Dorsolateral prefrontal cortex (tissue), 122 donors: ENCODE measurements at places on chromosomes 6 and 20. TPM values are rescaled to one million over a fixed set of nuclear protein-coding genes. Genes with fewer than 3 reads are reported as not detected.

- no peak for DNase-seq
Measured at GRCh38 chr6:72952808-72953630, 272.3 kb downstream of the KHDC1L start.

PTCHD4 gene
- 17.8 TPM for total RNA-seq

DNA sequence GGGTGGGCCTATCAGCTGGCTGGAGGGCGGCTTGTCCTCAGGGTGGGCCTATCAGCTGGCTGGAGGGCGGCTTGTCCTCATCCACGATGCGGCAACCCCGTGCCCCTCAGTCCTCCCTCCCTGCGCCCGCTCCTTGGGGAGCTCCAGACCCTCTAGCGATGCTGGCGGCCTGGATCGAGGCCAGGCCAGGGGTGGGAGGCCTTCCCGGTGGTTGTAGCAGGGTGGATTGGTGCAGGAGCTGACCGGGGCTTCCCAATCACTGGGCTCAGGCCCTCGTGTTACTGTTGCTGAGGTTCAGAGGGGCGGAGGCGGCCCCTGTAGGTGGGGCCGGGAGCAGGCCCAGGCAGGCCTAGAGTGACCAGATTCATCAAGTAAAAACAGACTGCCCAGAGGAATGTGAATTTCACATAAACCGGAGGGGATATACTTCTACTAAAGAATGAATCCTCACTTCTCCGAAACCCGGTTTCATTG lies 8.8 kb downstream of the SLC17A9 start:
- no peak for DNase-seq

OPN5 gene
- total RNA-seq, result 0.20 TPM

- DNase-seq, result no peak
Measured at GRCh38 chr20:1010659-1011058, 8.5 kb upstream of the RSPO4 start.

DNA sequence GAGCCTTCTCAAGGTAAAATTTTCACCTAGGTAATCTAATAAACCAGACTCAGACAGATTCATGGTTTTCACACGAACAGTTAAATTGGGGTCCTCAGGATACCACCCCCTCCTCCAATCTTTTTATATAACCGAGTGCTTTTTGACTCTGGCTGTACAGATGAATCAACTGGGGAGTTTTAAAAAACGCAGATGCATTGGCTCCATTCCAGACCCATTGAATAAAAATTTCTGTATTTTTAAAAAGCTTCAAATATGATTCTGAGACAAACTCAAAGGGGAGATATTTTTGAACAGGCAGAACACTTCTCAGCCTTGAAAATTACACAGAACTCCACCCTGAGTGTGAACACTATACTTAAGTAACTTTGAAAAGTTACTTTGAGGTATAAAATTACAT lies 7.2 kb downstream of the UTRN start:
- DNase-seq, result no peak

DNA sequence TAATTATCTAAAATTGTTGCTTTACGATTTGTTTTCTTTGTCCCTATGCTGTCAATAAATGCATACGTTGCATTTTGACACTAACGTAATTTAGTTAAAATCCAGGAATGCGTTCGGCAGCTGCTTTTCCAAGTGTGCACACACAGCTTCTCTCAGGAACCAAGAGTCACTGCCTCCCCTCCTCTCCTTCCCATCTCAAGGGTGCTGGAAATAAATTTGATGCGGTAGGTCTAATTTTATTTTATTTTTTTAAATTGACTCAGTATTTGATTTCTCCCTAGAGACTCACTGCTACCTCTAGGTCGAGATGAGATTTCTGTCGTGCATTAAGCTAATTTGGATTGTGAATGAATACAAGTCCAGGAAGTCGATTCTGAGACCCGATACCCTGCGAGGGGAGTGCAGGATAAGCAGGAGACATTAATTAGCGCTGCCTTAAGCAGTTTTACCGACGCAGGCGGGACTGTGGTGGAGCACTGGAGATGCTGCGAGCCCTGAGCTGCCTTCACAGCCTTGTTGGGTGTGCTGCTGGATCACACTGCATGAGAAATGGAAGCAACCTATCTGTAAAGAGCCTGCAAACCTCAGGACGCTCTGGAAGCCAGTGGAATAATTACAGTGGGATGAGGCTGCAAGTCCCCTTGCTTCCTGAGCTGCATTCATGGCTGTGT lies 381.2 kb downstream of the C6orf118 start:
- no peak for DNase-seq

DNA sequence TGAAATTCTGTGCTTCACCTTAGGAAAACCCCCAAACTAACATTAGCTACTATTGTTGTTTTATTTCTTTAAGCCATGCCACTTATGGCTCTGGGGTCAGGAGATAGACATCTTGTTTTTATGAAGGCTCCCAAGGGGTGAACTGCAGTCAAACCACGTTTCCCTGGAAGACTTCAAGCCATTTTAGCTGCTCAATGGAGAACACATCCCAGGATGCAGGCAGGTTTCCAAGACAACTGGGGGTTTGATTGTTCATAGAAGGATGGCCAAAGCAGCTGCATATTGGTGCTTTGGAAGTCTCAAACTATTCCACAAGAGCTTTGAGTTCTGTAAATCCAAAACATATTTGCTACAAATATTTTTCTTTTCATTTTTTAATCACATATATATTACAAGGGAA lies 818.0 kb downstream of the MAFB start:
- DNase-seq, result no peak

GRCh38 chr6:36625158-36625919 lies 31.2 kb downstream of the SRSF3 start:
- DNase-seq, result no peak

GRCh38 chr6:7939184-7939863 lies 28.7 kb upstream of the TXNDC5 start:
- DNase-seq, result no peak

- no peak for DNase-seq
Measured at GRCh38 chr20:23631226-23631822, 6.4 kb downstream of the CST3 start.

DNA sequence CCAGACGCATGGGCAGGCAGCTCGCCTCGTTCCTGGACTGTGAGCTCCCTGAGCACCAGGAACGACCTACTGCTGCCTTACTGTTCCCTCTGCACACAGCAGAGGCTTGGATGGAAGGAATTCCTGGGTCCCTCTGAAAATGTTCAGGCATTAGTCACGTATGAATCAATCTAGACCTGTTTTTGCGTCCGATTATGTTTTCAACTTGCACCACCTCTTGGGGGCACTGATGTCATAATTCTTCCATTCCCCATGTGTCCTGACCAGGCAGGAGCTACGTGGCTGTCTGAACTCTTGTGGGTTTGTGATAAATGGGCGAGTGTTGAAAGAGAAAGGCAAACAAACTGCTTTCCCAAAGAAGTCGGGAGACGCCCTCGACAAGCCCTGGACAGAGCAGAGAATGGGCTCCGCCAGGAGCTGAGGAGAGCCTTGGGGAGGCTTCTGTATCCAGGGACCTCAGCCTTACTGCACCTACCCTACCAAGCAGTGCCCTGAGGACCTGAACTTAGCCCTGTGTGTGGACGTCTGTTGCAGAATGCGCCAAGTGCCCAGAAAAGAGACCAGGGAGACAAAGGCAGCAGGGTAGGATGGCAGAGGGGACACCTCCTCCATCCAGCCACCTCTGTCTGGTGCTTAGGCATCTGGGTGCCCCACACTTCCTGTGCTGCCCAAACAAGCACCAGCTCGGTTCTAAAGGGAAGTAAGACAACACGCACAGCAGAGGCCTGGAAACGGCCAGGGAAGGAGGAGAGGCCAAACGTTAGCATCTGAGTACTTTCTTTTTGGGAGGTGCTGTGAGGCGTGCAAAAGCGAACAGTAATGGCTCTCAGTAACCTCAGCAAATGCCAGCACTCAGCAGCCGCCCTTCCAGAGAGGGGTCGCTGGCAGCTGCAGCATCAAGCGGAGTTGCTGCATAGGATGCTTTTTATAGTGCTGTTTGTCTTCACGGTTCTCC lies 124.2 kb downstream of the LY86 start:
- DNase-seq, result no peak

GRCh38 chr6:13407709-13408695 lies 79.4 kb downstream of the GFOD1 start:
- DNase-seq, result no peak

GRCh38 chr6:149948011-149948410 lies 6.2 kb downstream of the ULBP2 start:
- DNase-seq, result no peak

DNA sequence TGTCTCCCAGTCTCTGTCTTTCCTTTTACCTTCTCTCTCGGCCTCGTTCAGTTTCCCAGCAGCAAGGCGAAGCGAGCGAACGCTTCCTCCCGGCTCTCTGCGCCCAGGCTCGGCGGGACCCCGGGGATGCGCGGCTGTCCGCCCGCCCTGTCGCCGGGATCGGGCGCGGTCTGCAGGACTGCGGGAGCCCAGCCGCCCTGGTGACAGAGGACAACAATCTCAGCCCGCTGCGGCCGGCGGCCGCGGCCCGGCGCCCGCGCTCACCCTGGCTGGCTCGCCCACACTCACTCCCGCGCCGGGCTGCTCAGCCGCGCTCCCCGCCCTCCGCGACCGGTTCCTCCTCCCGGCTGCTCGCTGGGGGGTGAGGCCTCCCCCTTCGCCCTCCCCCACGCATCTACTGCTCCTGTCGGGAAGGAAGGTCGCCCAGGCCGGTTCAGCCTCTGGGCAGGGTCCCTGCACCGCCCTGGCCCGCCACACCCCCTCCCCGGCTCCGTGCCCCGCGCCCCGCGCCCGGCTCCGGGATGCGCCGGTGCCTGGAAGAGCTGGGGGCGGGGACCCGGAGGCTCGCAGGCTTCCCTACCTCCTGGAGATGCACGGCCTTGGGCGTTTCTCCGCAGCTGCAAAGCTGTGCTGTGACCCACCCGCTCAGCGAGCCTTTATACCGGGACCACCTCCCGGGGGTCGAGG lies 410 bp downstream of the SYNE1 start:
- DNase-seq, result no peak

DNA sequence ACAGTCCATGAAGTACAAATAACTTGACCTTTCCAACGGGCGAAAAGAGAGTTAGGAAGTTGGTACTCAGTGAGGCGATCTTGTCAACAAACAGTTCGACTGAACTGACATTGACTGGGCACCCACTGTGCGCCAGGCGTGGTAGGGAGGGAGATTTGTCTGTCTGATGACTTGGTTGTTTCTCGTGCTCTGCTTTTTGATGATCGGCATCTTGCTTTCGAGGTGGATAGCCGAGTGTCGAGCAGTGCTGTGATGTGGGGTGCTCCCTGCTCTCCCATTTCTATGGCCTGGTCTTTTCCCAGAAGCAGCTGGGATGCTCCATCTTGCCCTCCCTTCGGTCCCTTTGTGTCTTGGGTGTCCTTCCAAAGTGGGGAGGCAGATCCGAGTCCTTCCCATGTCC lies 30.4 kb downstream of the RPP40 start:
- DNase-seq, result no peak

GRCh38 chr20:44593751-44594150 lies 11.4 kb downstream of the PKIG start:
- DNase-seq, result no peak

GRCh38 chr20:32845786-32846185 lies 12.9 kb upstream of the EFCAB8 start:
- no peak for DNase-seq

TLDC2 gene
- total RNA-seq, result not detected

DNA sequence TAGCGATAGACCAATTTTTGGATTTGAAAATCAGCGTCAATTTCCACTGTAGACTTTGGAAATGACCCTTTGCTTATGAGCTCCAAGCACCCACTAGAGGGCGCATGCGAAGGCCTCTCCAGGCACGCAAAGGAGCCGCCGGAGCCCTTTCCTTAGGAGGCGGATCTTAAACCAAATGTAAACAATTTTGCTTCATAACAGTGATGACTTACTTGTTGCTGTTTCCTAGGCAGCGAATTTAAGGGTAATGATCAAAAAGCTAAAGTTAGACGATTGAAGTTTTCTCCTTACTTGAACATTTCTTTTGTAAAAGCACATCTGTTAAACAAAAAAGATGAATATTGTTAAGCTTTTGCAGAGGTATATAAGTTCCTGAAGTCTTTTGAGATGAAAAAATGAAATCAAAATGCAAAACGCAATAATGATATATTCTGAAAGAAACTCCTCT lies 29.2 kb upstream of the EXOC2 start:
- DNase-seq, result peak; percentile 58

- no peak for DNase-seq
Measured at GRCh38 chr20:38435555-38435939, 419 bp upstream of the SNHG17 start.

GRCh38 chr20:34637245-34638038 lies 39.5 kb downstream of the PIGU start:
- no peak for DNase-seq

DNA sequence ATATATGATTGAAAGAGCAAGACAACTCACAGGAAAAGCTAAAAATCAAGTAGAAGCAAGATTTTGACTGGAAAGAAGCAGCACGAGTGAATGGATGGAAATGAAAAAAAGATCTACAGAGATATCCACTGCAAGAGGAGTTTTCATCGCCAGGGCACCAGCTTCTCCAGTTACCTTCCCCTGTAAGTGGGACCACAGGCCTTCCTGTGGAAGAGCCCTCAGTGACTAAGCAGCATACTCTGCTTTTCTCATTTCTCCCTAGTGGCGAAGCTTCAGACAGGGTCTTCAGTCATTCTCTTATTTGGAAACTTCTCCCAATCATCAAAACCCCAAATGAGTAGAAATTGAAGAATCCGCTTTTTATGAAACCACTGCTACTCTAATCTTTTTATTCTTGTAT lies 40.5 kb downstream of the ADGRB3 start:
- no peak for DNase-seq

GRCh38 chr6:3366596-3367413 lies 90.0 kb downstream of the SLC22A23 start:
- no peak for DNase-seq

DNA sequence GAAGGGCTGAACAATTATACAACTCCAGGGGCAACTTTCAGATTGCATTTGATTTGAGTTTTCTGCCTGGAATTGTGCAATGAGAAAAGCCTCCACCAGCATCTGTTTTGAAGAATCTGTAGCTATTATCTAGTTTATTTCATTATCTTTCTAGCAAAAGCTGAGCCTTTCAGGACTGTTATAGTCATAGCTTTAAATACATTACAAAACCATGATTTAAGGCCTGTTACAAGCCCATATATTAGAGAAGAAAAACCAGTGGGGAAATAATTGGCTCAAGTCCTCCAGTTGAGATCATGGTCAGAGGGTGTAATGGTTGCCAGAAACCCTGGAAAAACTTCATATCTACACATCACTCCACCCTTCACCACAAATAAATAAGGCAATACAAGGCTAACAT lies 676.2 kb downstream of the HDGFL1 start:
- no peak for DNase-seq

BRPF3 gene
- total RNA-seq, result 53.5 TPM

NDUFAF4 gene
- 42.5 TPM for total RNA-seq

DNA sequence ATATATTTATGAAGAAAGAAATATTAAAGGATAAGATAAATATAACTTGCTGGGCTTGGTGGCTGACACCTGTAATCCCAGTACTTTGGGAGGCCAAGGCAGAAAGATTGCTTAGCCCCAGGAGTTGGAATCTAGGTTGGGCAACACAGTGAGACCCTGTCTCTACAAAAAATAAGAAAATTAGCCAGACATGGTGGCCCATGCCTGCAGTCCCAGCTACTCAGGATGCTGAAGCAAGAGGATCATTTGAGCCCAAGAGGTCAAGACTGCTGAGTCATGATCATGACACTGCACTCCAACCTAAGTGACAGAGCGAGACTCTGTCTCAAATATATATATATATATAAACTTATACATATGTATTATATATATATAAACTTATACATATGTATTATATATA lies 164.0 kb downstream of the MRPL14 start:
- DNase-seq, result no peak

- no peak for DNase-seq
Measured at GRCh38 chr20:10059006-10059405, 24.2 kb downstream of the ANKEF1 start.
